ENCODE measurements at places on chromosomes 12 and 14. TPM values are rescaled to one million over a fixed set of nuclear protein-coding genes. Genes with fewer than 3 reads are reported as not detected.

The INSM2 gene
- total RNA-seq = not detected

The PTHLH gene
- 2.7 TPM for total RNA-seq

The NDUFA9 gene
- total RNA-seq = 56.1 TPM

The DHRS4 gene
- 37.1 TPM for total RNA-seq

The PDZRN4 gene
- total RNA-seq = 43.9 TPM

The KRT78 gene
- 0.33 TPM for total RNA-seq

The MIA2 gene
- 13.3 TPM for total RNA-seq

The OR4E2 gene
- total RNA-seq = not detected

The KRT1 gene
- total RNA-seq = not detected

The P2RX7 gene
- 1.7 TPM for total RNA-seq

The ABHD12B gene
- not detected for total RNA-seq

The GLS2 gene
- 0.97 TPM for total RNA-seq

The ADAMTS20 gene
- not detected for total RNA-seq

The TOMM20L gene
- total RNA-seq = not detected

The NXPH4 gene
- not detected for total RNA-seq

The KDM2B gene
- total RNA-seq = 23.5 TPM

The SLC15A4 gene
- total RNA-seq = 37.5 TPM

The ACSS3 gene
- total RNA-seq = 6.4 TPM
